Activated T-helper 2 cell treated with anti-CD3 and anti-CD28 coated beads, Interferon-gamma antibody, Interleukin-2, Interleukin-4, amounts not matched to agents 10 μg/mL and 5 μg/mL and 100 μg/mL, durations not matched to agents 14 hours and 24 hours and 36 hours (primary cell): ENCODE measurements at places on chromosomes 12 and 14. TPM values are rescaled to one million over a fixed set of nuclear protein-coding genes. Genes with fewer than 3 reads are reported as not detected.

The CLEC4A gene
- total RNA-seq: 0.94 TPM in 1 of 2 replicates, not detected in the other

The NTS gene
- total RNA-seq: not detected in 2 replicates

The CEP290 gene
- 16.0 TPM in 2 replicates for total RNA-seq

The SPTB gene
- 0.02 and 0.05 TPM in 2 replicates for total RNA-seq

The ORAI1 gene
- 47.6 and 52.6 TPM in 2 replicates for total RNA-seq

The PIWIL1 gene
- total RNA-seq: not detected in 2 replicates

The KIF26A gene
- total RNA-seq: 0.28 and 0.34 TPM in 2 replicates

The SLCO1B1 gene
- not detected in 2 replicates for total RNA-seq

The PSMA6 gene
- total RNA-seq: 396 and 397 TPM in 2 replicates

The INHBE gene
- 0.25 and 0.39 TPM in 2 replicates for total RNA-seq

The TMEM229B gene
- total RNA-seq: 0.71 and 0.75 TPM in 2 replicates

The PTPRR gene
- not detected in 2 replicates for total RNA-seq

The ATP5F1B gene
- 729 and 735 TPM in 2 replicates for total RNA-seq

DNA sequence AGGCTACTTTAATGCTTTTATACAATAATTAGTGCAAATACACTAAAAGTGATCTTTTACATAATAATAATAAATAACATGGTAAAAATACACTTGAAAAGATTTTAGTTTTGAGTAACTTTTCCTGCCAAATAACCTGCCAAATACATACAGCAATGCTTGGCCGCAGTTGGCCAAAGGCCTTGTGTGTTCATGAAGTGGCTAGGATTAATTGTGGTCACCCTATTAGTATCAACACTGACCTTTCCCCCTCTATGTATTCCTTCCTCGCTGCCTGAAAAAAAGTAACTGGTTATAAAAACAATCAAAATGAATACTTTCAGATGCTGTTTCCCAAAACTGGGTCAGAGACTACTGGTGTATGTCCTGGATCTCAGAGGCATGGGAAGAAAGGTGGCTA is 34.3 kb downstream of the KICS2 start:
- peaks cover 6% of the 10 kb centered on the region for H3K36me3 ChIP-seq
- H3K4me3 ChIP-seq: no peak overlapping the region
- H3K4me1 ChIP-seq: peaks cover 8% of the 10 kb centered on the region
- H3K27ac ChIP-seq: no peak overlapping the region

GRCh38 chr14:64208981-64209380 is 85.2 kb downstream of the ESR2 start:
- no peak overlapping the region for H3K27ac ChIP-seq
- H3K4me1 ChIP-seq: peaks cover 2% of the 10 kb centered on the region
- no peak overlapping the region for H3K4me3 ChIP-seq
- DNase-seq: no peak
- H3K27me3 ChIP-seq: peaks cover 1% of the 10 kb centered on the region

DNA sequence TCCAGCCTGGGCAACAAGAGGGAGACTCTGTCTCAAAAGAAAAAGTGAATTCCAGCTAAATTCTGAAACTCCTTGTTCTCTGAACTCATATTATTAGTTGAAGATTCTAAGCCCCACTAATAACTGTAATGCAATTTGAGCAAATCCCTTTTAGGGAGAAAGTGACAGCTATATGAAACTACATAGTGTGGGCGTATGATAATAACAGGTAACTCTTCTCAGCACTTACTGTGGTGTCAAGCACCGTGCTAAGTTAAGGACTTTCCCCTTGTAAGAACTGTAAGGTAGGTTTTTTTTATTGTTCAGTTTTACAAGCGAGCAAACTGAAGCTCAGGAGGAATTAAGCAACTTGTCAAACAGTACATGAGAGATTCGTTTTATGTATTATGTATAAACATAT is 5.4 kb downstream of the ANKRD13A start:
- no peaks in the 10 kb centered on the region for H3K27me3 ChIP-seq
- H3K4me3 ChIP-seq: no peak overlapping the region
- no peak for DNase-seq
- peaks cover 53% of the 10 kb centered on the region for H3K4me1 ChIP-seq

DNA sequence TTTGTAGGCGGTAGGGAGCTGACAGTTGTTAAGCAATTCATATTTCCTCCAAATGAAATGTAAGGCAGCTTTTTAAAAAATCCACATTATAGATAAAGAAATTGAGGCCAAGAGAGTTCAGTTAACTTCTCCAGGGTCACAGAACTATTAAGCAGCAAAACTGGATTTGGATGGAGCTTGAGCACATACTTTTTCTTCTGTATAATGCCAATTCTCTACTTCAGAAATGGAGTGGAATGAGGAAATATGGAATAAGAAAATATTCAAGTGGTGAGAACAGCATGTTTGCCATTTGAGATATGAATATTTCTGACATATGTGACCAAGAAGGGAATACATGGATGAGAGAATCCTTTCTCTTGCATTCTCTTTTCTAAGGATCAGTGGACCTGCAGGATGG is 233.1 kb downstream of the FOXG1 start:
- H3K27ac ChIP-seq: no peak overlapping the region
- no peaks in the 10 kb centered on the region for H3K4me1 ChIP-seq
- no peaks in the 10 kb centered on the region for H3K36me3 ChIP-seq
- H3K27me3 ChIP-seq: no peaks in the 10 kb centered on the region
- no peak for DNase-seq

GRCh38 chr14:56195704-56196103 is 77.5 kb downstream of the PELI2 start:
- H3K27me3 ChIP-seq: no peaks in the 10 kb centered on the region
- H3K36me3 ChIP-seq: no peaks in the 10 kb centered on the region
- peak overlapping the region; percentile 18 for H3K4me3 ChIP-seq
- peak overlapping the region; percentile 34 for H3K27ac ChIP-seq
- peak; percentile 20 for DNase-seq

- no peak overlapping the region for H3K4me3 ChIP-seq
- no peaks in the 10 kb centered on the region for H3K36me3 ChIP-seq
- H3K27me3 ChIP-seq: no peaks in the 10 kb centered on the region
- H3K27ac ChIP-seq: no peak overlapping the region
These were observed 178.7 kb upstream of the SOX5 start for GRCh38 chr12:24127919-24128721.

GRCh38 chr14:69183735-69184134 is 7.6 kb upstream of the EXD2 start:
- peaks cover 17% of the 10 kb centered on the region for H3K27me3 ChIP-seq
- no peak overlapping the region for H3K4me3 ChIP-seq
- no peaks in the 10 kb centered on the region for H3K4me1 ChIP-seq
- H3K36me3 ChIP-seq: no peaks in the 10 kb centered on the region

GRCh38 chr12:52164624-52165023 is 27.2 kb downstream of the KRT80 start:
- DNase-seq: no peak
- H3K36me3 ChIP-seq: no peaks in the 10 kb centered on the region
- no peak overlapping the region for H3K27ac ChIP-seq
- H3K4me3 ChIP-seq: no peak overlapping the region
- H3K4me1 ChIP-seq: peaks cover 17% of the 10 kb centered on the region
- no peaks in the 10 kb centered on the region for H3K27me3 ChIP-seq

DNA sequence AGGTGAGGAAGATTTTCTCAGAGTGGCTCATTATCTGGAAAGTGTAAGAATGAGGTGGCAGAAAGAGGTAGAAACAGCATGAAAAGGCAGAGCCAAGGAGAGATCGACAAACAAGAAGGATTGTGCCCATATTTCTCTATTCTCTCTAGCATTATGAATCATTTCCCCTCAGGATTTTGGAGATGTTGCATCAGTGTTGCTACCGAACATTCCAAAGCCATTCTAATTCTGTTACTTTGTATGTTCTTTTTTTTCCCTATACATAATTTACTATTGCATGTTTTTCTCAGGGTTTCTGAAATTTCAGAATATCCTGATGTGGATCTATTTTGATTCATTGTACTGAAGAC is 61.4 kb downstream of the KICS2 start:
- no peak overlapping the region for H3K27ac ChIP-seq
- peaks cover 18% of the 10 kb centered on the region for H3K27me3 ChIP-seq
- no peak overlapping the region for H3K4me3 ChIP-seq
- no peaks in the 10 kb centered on the region for H3K36me3 ChIP-seq

- no peak overlapping the region for H3K27ac ChIP-seq
- no peak overlapping the region for H3K4me3 ChIP-seq
- peaks cover 75% of the 10 kb centered on the region for H3K27me3 ChIP-seq
- DNase-seq: peak; percentile 40
- peaks cover 9% of the 10 kb centered on the region for H3K4me1 ChIP-seq
- no peaks in the 10 kb centered on the region for H3K36me3 ChIP-seq
These were observed 98.1 kb upstream of the GRIP1 start for GRCh38 chr12:66776974-66777373.

DNA sequence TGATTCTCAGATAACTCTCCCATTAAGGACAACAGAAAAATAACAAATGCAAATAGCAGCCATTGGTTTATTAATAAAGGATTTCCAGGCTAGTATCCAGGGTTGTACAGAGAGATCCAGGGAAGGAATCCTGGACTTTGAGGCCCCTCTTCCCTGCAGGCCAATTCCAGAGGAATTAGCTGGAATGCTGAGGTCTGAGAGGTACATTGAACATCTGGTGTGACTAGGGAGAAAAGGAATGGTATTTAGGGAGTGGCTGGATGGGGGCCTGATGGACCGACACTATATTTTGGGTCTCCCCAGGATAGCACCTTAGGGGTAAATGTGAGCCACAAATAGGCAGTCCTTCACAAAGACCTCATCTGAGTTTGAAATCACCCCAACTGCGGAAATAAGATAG is 924.5 kb downstream of the AACS start:
- no peak overlapping the region for H3K27ac ChIP-seq
- no peak overlapping the region for H3K4me3 ChIP-seq
- no peaks in the 10 kb centered on the region for H3K36me3 ChIP-seq
- DNase-seq: no peak
- peaks cover 3% of the 10 kb centered on the region for H3K27me3 ChIP-seq
- no peaks in the 10 kb centered on the region for H3K4me1 ChIP-seq

DNA sequence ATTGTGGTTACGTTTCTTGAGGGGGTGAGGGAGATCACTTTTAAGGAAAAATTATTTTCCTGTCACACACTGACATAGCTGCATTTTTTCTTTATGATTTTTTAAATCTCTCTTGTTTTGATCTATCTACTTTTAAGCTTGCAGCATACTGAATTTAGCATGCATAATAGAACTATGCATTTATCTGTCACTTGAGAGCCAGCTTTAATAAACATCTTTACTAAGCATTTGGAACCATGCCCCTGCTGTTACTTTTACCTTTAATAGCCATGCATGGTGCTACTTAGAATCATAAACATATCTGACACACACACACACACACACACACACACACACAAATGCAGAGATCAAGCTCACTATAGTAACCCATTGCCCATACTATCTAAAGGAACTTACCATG is 486.2 kb downstream of the NELL2 start:
- no peaks in the 10 kb centered on the region for H3K4me1 ChIP-seq
- no peaks in the 10 kb centered on the region for H3K27me3 ChIP-seq

GRCh38 chr12:16037533-16037932 is 126.4 kb downstream of the DERA start:
- H3K27me3 ChIP-seq: no peaks in the 10 kb centered on the region
- H3K4me1 ChIP-seq: no peaks in the 10 kb centered on the region
- no peak overlapping the region for H3K27ac ChIP-seq
- DNase-seq: no peak

DNA sequence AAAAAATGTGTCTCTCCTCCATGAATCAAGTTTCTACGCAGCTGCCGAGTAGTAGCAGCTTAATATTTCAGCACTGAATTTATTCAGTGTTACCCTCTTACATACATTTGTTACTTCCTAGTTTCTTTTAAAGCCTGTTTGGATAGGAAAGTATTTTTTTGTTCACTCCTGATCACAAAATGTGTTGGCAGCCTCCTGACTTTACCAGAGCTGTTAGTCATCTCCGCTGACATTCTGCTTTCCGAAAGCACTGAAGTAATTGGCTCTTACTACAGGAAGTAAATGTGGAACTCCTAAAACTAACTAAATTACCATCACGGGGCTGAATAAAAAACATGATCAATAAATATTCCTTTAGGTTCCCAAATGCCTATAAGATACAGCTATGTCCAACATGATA is 225.5 kb downstream of the EPS8 start:
- H3K27ac ChIP-seq: peak overlapping the region; percentile 91
- H3K4me3 ChIP-seq: peak overlapping the region; percentile 83
- H3K4me1 ChIP-seq: peaks cover 65% of the 10 kb centered on the region
- DNase-seq: no peak

DNA sequence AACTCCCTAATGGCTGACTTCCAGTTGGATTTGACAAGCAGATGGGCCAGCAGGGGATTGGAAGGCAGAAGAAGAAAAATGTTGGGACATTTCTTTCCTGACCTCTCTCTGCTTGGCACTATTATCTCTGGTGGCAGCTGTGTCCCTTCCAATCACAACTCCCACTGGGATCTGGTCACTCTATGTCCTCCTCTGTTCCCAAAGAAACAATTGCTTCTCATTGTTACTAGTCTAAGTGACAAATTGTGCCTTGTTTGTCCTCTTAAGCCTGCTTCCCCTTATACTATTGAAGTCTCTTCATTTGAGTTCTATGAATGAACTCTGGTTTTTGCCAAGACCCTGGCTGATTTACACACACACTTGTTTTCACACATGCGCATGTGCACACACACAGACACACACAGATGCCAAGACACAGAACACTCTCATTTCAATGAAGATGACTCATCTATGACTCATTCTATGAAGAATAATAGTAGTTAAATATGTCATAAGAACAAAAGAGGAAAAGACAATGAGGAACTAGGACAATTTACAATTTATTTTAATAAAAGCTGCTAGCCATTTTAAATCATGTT is 83.0 kb upstream of the FAR2 start:
- H3K27me3 ChIP-seq: peaks cover 17% of the 10 kb centered on the region
- H3K27ac ChIP-seq: no peak overlapping the region
- DNase-seq: no peak
- no peaks in the 10 kb centered on the region for H3K4me1 ChIP-seq
- H3K4me3 ChIP-seq: no peak overlapping the region

GRCh38 chr14:98382662-98383061 is 889.3 kb downstream of the BCL11B start:
- H3K4me1 ChIP-seq: no peaks in the 10 kb centered on the region
- no peaks in the 10 kb centered on the region for H3K36me3 ChIP-seq
- no peak overlapping the region for H3K27ac ChIP-seq
- DNase-seq: no peak

- DNase-seq: no peak
- no peaks in the 10 kb centered on the region for H3K27me3 ChIP-seq
- no peak overlapping the region for H3K4me3 ChIP-seq
- H3K36me3 ChIP-seq: peaks cover 73% of the 10 kb centered on the region
- peaks cover 13% of the 10 kb centered on the region for H3K4me1 ChIP-seq
These were observed 105.2 kb downstream of the DNAI7 start for GRCh38 chr12:25089738-25090137.

DNA sequence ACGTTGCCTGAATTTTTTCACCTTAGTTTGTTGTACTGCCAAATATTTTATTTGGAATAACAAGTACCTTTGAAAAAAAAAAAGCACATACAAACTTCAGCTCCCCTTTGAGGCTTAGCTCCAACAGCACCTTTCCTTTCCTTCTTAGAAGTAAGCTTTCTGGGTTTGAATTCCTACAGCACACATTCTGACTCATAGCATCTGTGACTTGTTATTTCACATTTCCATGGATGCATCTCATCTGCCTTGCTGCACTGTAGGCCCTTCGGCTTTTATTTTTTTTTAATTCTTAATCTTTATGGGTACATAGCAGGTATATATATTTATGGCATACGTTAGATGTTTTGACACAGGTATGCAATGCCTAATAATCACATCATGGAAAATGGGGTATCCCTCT is 7.2 kb downstream of the LGALS3 start:
- peaks cover 8% of the 10 kb centered on the region for H3K4me1 ChIP-seq
- H3K27ac ChIP-seq: no peak overlapping the region
- peaks cover 37% of the 10 kb centered on the region for H3K36me3 ChIP-seq
- H3K27me3 ChIP-seq: peaks cover 2% of the 10 kb centered on the region

GRCh38 chr12:92927055-92927435 is 2.0 kb downstream of the EEA1 start:
- DNase-seq: peak; percentile 50
- H3K4me1 ChIP-seq: peaks cover 32% of the 10 kb centered on the region
- peak overlapping the region; percentile 95 for H3K27ac ChIP-seq
- H3K36me3 ChIP-seq: peaks cover 24% of the 10 kb centered on the region
